Endodermal cell (in vitro differentiated cells): ENCODE measurements at places on chromosomes 1 and 21.

GRCh38 chr1:196501760-196502428 lies 106.3 kb downstream of the KCNT2 start:
- DNase-seq, result no peak

DNA sequence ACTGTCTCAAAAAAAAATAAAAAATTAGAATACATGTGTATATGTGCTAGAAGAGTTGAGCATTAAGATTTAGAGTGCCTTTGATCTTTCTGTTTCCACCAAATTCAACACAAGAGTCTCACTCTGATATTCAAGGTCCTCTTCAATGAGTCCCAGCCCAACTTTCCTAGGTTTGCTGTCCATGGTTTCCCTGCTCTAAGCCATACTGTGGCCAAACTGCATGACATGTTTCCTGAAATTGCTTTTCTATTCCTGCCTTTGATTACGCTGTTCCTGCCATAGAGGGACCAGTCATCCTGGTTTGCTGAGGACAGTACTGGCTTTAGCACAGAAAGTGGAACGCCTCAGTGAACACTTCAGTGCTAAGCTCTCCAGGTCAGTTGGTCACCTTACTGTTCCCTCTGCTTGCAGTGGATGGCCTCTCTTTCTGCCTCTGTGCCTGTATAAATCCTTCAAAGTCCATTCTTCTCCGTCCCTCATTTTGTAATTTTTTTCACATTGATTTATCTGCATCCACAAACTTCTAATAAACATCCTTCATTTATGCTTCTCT lies 305.9 kb upstream of the PROX1 start:
- no peak for DNase-seq

- no peak for DNase-seq
Measured at GRCh38 chr1:235588916-235589515, 60.6 kb downstream of the GNG4 start.

DNA sequence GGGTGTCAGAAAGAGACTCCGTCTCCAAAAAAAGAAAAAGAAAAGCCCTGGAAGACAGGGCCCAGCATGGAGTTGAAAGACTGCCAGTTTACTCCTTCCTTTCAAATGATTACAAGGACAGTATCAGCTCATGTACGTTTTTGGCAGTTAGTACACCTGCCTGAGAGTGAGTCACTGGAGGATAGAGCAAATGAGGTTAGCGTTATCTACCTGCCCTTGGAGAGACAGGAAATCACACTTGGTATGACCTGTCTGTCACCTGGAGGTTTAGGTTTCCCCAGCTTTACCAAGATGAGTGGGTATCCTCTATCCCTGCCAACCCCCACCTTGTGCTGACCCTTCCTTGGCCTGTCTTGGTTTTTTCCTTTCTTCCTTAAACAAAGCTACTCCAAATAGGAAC lies 96.8 kb upstream of the BMP8A start:
- peak; percentile 81 for DNase-seq

GRCh38 chr1:112312315-112312714 lies 83.7 kb upstream of the CTTNBP2NL start:
- DNase-seq, result peak; percentile 59

- no peak for DNase-seq
Measured at GRCh38 chr1:193062698-193063463, 3.5 kb downstream of the RO60 start.

- DNase-seq, result no peak
Measured at GRCh38 chr1:210124736-210125135, 107.9 kb upstream of the SERTAD4 start.

- DNase-seq, result no peak
Measured at GRCh38 chr21:29195981-29196669, 65.7 kb downstream of the MAP3K7CL start.

DNA sequence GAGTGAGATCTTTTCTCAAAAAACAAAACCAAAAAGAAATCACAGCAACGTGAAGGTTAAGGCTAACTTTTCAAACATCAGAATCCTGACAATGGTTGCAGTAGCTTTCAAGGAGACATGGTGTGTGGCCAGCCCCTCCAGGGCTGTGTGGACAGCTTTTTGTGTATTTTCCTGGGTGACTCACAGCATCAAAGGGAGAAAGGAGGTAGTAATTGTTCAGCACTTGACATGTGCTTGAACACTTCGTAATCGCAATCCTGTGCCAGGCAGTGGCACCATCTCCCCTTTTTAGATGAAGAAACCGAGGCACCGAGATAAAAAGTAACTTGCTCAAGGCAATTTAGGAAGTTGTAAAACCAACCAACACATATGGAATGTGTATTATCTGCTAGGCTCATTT lies 10.3 kb downstream of the NBL1 start:
- no peak for DNase-seq
